Amniotic stem cell (primary cell): ENCODE measurements at places on chromosomes 1 and 21.

DNA sequence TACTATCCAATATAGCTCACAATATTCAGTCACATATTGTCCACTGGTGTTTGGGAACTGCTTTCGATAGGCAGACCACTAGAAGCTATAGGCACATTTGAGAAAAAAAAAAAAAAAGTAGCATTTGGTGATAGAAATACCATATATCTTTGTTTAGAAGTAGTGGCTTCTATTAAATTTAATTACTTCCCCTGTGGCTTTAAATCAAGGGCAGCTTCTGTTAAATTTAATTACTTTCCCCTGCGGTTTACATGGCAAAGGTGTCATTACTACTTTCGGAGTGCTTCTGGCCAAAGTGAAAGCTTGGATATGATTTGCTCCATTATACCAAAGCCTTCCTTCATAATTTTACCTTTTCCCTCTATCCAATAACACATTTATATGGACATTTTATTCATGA lies 229.9 kb downstream of the TTLL7 start:
- DNase-seq = no peak

- no peak for DNase-seq
Observed at GRCh38 chr1:198711837-198712236, 73.0 kb downstream of the PTPRC start.

GRCh38 chr21:34094949-34095348 lies 21.6 kb downstream of the MRPS6 start:
- no peak for DNase-seq

- no peak for DNase-seq
Observed at GRCh38 chr1:116825207-116825719, 71.0 kb downstream of the CD2 start.

- no peak for DNase-seq
Observed at GRCh38 chr1:232038706-232039677, 412.4 kb downstream of the DISC1 start.

GRCh38 chr1:85606414-85606800 lies 25.8 kb downstream of the CCN1 start:
- DNase-seq = no peak

DNA sequence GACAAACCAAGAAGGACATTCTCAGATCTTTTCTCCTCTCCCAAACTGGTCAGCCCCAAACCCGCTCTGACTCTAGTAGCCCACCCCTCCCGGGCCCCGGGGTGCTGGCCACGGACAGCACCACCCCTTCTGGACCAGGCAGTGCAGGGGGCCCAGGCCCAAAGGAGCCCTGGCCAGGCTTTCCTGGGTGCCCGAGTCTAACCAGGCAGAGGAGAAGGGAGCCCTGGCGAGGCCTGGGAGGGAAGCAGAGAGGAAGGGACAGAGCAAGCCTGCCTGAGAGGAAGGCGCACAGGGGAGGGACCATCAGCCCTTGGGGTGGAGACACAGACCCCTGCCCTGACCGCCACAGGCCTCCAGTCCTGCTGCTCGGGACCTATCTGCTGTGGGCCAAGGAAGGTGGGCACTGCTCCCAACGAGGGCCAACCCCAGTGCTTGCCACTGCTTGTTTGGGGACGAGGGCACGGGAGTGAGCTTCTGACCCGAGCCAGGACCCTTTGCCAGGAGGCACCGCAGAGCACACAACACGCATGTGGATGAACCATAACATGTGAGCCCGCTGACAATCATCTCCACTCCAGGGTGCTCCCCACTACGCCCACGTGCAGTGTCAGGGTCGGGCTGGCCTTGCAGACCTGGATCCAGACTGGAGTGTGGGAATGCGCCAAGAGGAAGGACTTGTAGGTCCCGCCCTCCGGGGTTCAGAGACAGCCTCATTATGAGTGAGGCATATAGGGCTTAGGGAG lies 57.6 kb downstream of the KCNAB2 start:
- no peak for DNase-seq

GRCh38 chr21:34911360-34911759 lies 137.7 kb downstream of the RUNX1 start:
- no peak for DNase-seq

GRCh38 chr1:215631040-215631439 lies 63.9 kb downstream of the KCTD3 start:
- DNase-seq = no peak

- no peak for DNase-seq
Observed at GRCh38 chr1:58409890-58410289, 136.6 kb downstream of the OMA1 start.

- DNase-seq = no peak
Observed at GRCh38 chr1:223631956-223632355, 33.5 kb downstream of the CAPN8 start.

DNA sequence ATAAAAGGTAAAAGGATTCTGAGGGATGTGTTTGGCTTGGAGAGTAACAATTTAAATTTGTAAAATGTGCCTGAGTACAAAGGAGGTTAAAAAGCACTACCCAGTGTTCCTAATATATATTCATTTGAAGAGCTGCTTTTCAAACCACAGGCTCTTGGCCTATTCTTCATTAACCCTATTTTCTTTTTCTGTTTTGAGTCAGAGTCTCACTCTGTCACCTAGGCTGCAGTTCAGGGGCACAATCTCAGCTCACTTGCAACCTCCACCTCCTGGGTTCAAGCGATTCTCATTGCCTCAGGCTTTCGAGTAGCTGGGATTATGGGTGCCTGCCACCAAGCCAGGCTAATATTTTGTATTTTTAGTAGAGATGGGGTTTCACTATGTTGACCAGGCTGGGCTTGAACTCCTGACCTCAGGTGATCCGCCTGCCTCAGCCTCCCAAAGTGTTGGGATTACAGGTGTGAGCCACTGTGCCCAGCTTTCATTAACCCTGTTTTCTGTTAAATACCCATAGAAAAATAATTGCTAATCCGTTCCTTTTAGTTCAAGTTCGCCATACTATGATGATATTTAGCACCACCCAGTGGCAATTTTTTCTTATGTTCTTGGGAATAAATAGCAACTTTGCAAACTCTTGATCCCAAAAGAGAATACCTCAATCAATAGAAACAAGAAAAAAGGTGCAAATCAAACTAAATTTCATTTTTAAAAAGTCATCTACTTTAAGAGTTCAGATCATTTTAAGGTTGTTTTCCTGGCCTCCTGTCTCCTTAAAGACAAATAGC lies 30.5 kb downstream of the ZBTB8OS start:
- DNase-seq = no peak

- no peak for DNase-seq
Observed at GRCh38 chr1:147791876-147792275, 31.5 kb upstream of the GJA5 start.

DNA sequence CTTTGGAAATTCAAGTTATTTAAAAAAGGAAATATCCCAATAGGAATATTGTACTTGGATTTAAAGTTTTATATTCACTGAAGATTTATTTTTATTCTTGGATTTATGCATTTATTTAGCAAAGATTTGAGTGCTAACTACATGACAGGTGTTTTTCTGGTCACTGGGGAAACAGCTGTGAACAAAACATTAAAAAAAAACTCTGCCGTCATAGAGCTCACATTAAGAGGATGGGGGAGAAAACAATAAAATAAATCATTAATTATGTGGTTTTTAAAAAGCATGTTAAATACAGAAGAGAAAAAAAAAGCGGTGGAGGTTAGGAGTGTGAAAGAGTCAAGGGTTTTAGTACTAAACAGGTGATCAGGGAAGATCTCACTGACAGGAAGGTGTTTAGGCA lies 149.9 kb downstream of the GALNT2 start:
- no peak for DNase-seq

- no peak for DNase-seq
Observed at GRCh38 chr1:87426463-87427249, 98.0 kb downstream of the LMO4 start.

DNA sequence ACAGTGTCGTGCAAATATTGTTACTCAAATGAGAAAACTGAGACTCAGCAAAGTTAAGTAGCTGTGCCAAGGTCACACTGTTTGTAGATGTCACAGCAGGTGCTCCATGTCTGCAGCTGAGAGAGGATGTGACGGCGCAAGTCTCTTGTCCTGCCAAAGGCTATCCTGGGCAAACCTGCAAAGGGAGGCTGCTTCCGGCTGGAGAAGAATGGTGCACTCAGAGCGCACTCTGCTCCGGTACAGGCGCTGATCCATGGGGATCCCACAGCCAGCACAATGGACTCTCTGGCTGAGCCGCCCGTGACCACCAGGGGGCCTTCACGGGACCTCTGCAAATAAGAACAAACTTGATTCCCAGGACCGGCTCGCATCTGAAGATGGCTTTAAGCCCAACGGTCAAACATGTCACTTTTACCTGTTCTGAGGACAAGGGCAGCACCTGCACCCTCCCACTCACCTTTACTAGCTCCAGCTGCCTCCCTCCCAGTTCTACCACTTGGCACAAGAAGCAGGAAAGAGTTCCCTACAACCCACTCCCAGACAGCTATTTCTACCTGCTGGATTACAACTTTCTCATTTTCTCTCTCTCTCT lies 21.9 kb downstream of the RD3 start:
- peak; percentile 24 for DNase-seq

GRCh38 chr21:35648512-35648911 lies 411.8 kb downstream of the SETD4 start:
- DNase-seq = no peak

- no peak for DNase-seq
Observed at GRCh38 chr21:23101111-23101510, 2102.9 kb downstream of the NCAM2 start.

- no peak for DNase-seq
Observed at GRCh38 chr21:33070744-33070997, 730 bp downstream of the OLIG1 start.

DNA sequence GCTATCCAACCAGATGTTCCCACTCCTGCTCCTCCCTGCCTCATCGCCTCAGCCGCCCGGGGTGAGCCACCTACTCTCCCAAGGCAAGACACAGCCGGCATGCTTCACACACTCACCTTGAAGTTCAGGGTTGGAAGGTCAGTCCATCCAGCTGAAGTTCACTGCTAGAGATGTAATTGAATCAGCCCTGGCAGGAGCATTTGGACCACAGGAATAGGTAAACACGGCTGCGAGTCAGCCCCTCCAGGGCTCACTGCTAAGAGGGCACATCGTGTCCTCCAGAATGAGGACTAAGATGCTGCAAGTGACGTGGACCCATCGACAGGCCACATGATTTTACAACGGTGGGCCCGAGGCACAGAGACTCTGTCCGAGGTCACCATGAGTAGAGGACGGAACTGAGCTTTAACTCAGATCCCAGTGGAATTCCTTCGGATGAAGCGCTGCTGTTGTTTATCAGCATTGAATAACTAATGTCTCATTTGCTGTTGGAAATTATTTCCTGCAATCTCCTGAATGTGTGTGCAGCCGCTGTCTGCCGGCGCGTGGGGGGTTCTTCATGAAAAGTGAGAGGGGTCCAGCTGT lies 41.9 kb downstream of the RSPH1 start:
- no peak for DNase-seq

- DNase-seq = no peak
Observed at GRCh38 chr1:66760506-66760905, 8.2 kb downstream of the DYNLT5 start.

- no peak for DNase-seq
Observed at GRCh38 chr1:7915826-7916500, 24.7 kb downstream of the TNFRSF9 start.

- no peak for DNase-seq
Observed at GRCh38 chr1:176801514-176802020, 338.6 kb downstream of the PAPPA2 start.

DNA sequence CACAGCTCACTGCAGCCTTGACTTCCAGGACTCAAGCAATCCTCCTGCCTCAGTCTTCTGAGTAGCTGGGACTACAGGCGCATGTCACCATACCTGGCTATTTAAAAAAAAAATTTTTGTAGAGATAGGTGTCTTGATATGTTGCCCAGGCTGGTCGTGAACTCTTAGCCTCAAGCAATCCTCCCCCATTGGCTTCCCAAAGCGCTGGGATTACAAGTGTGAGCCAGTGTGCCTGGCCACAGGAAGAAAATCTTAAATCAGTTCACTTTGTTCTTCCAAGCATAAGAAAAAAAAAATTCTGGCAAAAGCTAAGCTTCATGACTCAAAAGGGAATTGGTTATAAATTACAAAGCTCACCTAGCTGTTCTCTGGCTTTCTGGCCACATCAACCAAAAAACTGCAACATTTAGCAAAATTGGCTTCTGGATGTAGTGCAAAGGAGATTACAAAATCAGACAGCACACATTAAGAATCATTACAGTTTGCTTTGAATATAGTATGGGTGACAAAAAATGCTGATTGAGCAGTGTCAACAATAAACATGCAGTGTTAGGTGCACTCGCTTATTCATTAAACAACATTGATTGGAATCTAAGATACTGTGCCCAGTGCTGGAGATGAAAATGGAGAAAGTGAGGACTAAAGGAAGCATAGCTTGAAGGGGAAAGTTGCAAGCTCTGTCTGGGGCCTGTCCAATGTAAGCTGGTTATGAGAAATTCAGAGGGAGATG lies 76.7 kb downstream of the KCTD3 start:
- DNase-seq = no peak

DNA sequence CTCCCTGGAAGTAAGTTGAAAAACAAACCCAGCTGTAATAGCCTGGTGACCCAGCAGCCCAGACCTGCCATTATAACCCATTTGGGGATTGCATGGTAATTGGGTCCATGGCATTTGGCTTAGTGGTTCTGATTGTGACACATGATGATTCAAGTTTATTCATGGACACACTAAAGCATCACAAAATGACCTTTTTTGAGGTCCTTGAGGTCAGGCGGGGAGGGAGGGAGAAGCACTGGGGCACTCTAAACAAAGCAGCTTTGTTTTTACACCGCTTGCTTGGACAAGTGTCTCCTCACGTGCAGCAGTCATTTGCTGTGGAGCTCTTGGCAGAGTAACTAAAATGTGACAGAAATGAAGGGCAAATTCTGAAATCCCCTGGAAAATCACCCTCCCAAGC lies 241.0 kb upstream of the SGIP1 start:
- DNase-seq = no peak

DNA sequence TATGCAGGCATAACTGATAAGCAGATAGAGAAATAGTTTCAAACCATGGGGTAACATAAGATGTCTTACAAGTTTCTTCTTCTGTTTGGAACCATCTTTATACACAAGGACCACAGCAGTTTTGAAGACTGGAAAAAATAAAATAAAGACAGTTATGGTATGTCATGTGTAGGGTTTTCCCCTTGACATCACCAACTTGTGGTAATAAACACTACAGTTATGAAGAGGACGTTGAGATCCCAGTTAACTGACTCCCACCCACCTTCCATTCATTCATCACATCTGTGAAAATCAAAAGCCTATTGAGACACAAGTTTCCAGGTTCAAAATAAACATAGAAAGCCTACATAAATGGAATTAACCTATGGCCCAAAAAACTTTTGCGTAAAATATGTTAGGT lies 92.5 kb upstream of the KRTAP19-8 start:
- DNase-seq = no peak

DNA sequence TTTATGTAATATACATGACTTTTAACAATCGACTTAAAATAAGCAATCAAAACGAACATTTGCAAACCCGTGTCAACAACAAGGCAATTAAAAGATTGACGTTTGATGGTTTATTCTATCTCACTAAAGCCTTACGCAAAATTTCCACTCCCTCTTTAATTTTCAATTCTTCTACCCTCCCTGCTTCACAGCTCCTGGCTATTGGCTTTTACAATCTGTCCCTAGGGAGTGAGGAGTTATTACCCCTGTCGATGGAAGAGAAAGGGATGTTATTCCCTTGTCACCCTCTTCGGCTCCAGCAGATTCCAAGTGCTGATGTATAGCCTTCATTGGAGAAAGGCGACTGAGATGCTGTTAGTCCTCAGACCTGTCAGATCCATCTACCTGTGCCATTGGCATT lies 161.3 kb downstream of the ZNF281 start:
- no peak for DNase-seq

GRCh38 chr21:33339135-33339534 lies 14.4 kb downstream of the IFNAR1 start:
- no peak for DNase-seq

- no peak for DNase-seq
Observed at GRCh38 chr1:68384872-68385411, 64.8 kb downstream of the RPE65 start.

GRCh38 chr1:164699815-164700491 lies 141.0 kb downstream of the PBX1 start:
- DNase-seq = no peak
